NCI-H2081 (cell line): ENCODE measurements at places on chromosomes 13 and 19.

GRCh38 chr13:39836038-39836437 lies 180.6 kb downstream of the COG6 start:
- DNase-seq = no peak

DNA sequence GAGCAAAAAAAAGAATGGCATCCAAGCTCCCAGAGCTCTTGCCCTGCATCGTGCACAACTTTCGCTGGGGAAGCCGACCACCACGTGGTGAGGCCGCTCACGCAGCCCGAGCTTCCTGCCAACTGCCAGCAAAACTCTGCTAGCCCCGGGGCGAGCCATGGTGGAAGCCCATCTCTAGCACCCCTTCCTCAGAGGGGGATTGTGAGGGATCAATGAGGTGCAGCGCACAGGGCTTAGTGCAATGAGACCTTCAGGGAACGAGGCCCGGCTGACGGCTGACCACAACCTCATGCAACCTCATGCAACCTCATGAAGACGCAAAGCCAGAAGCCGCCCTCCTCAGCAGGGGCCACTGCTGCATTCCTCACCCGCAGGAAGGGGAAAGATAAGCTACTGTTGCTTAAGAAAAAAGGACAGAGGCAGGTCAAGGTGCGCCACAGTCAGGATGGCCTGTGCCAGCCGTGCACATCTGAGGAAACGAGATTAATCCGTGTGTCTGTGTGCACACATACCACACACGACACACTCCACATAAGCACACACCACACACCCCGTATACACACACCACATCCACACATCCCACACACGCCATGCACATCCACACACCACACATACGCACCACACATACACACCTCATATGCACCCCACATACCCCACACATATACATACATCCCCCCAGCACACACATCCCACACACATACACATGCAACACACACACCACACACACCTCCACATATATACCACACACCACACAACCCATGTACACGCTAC lies 9.6 kb downstream of the HSPBP1 start:
- DNase-seq = no peak

DNA sequence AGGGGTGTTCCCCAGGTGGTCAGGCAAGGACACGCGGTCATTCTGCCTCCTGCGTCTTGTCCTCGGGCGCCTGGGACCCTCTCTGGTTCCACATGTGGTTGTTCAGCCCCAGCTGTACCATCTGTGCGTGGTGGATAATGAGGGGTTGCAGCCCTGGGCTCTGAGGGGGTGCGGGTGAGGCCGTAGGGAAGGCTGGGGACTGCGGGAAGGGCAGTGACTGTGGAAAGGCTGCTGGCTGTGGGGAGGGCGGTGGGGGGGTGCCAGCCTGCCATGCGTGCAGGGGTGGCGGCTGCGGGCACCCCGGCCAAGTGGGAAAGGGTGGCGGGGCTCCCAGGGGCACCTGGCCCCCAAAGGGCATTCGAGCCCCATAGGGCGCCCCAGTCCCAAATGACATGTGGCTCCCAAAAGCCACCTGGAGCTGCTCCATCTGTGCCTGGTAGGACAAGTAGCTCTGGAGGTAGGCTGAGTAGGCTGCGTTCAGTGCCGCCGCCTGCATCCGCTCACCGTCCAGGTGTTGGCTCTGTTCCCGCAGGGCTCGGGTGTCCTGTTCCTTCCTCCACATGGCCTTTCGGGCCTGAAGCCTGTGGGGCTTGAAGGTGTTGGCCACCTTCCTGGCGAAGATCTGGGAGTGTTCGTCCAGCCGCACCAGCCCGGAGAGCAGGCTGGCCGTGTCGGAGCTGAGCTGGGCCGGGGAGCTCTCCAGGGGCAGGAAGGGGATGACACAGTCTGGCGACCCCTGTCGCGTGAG lies 15.1 kb downstream of the TICAM1 start:
- no peak for DNase-seq

GRCh38 chr13:33089311-33089710 lies 73.1 kb downstream of the KL start:
- no peak for DNase-seq

DNA sequence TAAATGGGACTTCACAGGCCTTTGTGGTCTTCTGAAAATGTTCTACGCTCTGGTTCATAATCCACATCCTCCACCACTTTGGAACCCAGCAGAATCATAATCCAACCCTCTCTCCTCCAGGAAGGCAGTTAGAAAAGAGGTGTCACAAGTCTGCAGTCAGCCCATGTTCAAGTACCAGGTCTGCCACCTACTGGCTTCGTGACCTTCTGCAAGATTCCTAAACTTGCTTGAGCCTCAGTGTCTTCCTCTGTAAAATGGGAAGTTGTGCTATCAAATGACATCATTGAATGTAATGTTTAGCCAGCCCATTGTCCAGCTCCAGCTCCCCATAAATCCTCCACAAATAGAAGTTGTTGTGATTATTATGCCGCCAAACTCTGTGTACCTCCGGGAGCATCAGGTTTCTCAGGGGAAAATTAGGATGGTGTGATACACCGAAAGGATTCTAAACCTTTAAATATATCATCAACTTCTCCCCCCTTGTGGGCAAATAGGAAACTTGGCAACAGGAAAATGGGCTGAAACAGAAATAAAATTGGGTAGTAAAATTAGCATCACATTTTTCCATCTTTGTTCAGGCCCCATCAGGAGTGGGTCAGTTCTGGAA lies 109.7 kb downstream of the NUFIP1 start:
- DNase-seq = no peak

- peak; percentile 25 for DNase-seq
Measured at GRCh38 chr19:19461671-19462622, 53.4 kb downstream of the TSSK6 start.
